Naive thymus-derived CD8-positive, alpha-beta T cell (primary cell): ENCODE measurements at places on chromosomes 2 and 18. TPM values are rescaled to one million over a fixed set of nuclear protein-coding genes. Genes with fewer than 3 reads are reported as not detected.

- no peak overlapping the region for H3K4me3 ChIP-seq
- no peaks in the 10 kb centered on the region for H3K36me3 ChIP-seq
- no peak overlapping the region for H3K27ac ChIP-seq
- H3K27me3 ChIP-seq = peaks cover 27% of the 10 kb centered on the region
- DNase-seq = no peak
Observed at GRCh38 chr2:118049140-118049815, 35.4 kb upstream of the CCDC93 start.

- DNase-seq = no peak
- no peaks in the 10 kb centered on the region for H3K36me3 ChIP-seq
- no peak overlapping the region for H3K27ac ChIP-seq
- H3K4me1 ChIP-seq = peaks cover 3% of the 10 kb centered on the region
- H3K4me3 ChIP-seq = no peak overlapping the region
- H3K27me3 ChIP-seq = no peaks in the 10 kb centered on the region
Observed at GRCh38 chr2:241810307-241811200, 1.6 kb downstream of the NEU4 start.

The FOXI3 gene
- total RNA-seq = not detected

DNA sequence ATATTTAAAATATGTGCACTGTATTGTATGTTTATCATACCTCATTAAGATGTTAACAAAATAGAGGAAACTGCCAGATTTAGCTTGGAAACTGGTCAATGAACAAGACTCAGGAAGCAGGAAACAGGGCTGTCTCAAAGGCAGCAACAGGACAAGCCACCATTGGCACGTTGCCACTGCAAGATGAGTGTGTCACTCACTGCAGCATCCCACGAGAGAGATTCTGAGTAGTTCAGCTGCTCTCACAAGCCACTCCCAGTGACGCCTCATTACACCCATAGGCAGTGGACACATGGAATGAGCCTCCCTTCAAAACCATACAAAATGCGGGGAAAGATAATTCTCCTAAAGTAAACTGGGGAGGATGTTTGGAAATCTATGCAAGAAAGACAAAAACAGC lies 181.9 kb upstream of the DLGAP1 start:
- no peak for DNase-seq
- no peaks in the 10 kb centered on the region for H3K4me1 ChIP-seq
- H3K4me3 ChIP-seq = no peak overlapping the region
- no peak overlapping the region for H3K27ac ChIP-seq
- no peaks in the 10 kb centered on the region for H3K27me3 ChIP-seq

DNA sequence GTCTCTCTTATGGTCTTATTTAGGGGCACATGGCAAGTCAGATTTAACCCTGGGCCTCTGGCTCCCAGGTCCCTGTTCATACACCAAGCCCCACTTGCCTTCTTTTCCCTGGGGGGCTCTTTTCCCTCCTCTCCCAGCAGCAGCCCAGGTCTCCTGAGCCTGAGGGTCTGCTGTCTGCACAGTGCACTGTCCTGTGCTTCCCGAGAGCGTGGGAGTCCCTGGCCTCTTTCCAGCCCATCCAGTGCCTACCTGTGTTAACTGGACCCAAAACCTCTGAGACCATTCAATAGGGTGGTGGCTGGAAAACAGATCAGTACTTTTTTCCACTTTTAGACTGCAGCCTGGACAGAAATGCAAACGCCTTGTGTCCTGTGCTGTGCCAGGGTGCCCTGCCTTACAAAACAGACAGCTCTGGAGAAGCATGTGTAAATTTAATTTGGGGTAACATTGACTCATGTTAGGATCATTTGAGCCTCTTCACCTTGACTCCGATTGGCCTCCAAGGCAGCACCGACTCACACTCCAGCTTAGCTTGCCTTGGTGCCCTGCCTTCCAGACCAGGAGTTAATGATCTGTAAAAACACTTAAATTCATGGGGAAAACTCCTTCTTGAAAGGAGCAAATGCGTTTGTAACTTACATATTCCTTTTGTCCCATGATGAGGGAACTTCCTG lies 34.3 kb downstream of the TWIST2 start:
- peaks cover 5% of the 10 kb centered on the region for H3K27me3 ChIP-seq
- peaks cover 4% of the 10 kb centered on the region for H3K4me1 ChIP-seq
- no peak overlapping the region for H3K4me3 ChIP-seq
- no peak for DNase-seq

DNA sequence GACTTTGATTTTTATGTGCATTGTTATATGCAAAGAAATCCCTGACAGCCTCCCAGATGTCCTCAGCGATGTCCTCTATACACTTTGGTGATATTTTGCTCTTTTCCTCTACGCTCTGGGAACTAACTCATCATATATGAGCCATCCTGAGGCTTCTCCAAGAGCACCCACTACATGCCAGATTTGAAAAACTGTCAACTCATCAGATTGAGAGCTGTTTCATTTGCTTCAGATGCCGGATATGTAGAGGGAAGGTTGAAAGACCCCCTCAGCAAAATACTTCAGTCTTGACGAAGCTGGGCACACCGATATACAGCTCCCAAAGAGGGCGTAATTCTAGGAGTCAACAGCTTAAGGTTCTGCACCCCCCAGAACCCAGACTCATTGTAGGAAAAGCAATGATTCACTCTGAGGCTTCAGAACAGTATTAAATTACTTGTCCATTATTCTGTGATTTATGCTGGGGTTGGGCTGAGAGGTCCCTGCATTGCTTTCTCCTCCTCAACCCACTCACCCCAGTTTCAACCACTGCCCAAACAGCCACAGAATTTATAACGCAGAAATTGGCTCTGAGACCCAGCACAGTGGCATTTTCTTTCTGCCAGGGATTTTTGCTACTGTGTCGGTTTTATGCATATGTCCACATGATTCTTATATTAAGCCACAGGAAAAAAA lies 341.8 kb downstream of the ALK start:
- no peaks in the 10 kb centered on the region for H3K36me3 ChIP-seq
- DNase-seq = no peak
- H3K4me1 ChIP-seq = no peaks in the 10 kb centered on the region
- no peak overlapping the region for H3K4me3 ChIP-seq

- H3K4me3 ChIP-seq = no peak overlapping the region
- H3K27me3 ChIP-seq = peaks cover 2% of the 10 kb centered on the region
- no peak overlapping the region for H3K27ac ChIP-seq
- H3K36me3 ChIP-seq = no peaks in the 10 kb centered on the region
- DNase-seq = no peak
Observed at GRCh38 chr2:212683346-212684097, 144.9 kb upstream of the ERBB4 start.

DNA sequence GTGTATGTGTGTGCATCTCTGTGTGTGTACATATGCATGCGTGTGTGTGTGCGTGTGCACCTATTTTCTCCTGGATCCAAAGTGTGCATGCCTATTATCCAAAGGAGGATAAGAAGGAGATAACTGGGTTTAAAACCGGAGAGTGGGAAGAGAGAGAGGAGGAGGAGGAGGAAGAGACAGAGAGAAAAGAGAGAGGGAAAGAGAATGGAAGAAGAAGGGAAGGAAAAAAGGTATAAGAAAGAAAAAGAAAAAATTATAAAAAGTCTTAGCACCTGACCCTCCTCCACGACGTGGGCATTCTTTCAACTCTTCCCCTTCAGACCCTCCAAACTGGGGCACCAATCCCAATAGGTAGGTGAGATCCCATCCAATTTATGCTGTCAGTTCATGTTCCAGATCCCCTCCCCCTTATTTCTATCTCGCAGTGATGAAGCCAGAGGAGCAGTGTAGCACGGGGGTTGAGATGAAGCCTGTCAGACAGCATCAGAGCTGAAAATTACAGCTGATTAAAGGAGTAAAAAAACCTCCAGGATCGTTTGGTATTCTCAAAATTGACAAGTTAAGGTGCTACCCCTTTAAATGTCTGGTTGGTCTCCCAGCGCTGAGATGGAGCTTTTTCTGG lies 386.7 kb upstream of the ATP5MC3 start:
- H3K4me1 ChIP-seq = peaks cover 2% of the 10 kb centered on the region
- no peaks in the 10 kb centered on the region for H3K27me3 ChIP-seq

The ANKRD62 gene
- not detected for total RNA-seq

DNA sequence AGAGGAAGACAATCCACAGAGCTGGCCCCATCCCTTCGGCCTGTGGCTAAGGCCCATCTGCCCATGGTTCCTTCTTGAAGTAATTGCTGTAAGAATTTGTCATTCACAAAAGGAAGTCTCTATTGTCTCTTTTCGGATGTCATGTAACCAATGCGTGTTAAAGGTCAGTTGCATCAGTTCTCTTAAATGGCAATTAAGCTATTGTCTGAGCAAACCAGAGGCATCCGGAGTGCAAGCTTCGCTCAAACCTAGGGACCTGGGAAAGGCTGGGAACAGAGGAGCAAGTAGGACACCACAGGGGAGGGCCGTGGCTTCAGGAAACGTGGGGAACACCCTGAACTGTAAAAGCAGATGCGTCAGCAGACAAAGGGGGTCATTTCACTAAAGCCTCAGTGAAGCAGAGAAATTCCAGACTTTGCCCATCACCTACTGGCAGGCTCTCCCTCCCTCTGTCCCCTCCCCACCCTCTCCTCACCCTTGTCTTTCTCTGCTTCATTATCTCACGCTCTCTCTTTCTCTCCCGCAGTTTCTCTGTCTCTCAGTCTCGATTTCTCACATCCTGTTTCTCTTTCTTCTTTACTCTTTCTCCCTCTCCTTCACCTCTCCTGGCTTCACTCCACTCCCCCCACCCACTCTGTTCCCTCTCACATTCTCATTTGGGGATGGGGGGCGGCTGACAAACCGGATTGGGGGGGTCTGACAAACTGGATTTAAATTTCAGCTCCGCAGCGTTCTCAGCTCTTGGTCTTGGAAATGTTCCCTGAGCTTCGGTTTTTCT lies 204.6 kb upstream of the TNP1 start:
- H3K36me3 ChIP-seq = no peaks in the 10 kb centered on the region
- no peaks in the 10 kb centered on the region for H3K4me1 ChIP-seq
- no peak for DNase-seq
- H3K27ac ChIP-seq = no peak overlapping the region

- H3K4me3 ChIP-seq = peak overlapping the region; percentile 94
- H3K4me1 ChIP-seq = peaks cover 62% of the 10 kb centered on the region
- DNase-seq = no peak
- H3K27ac ChIP-seq = peak overlapping the region; percentile 97
- H3K27me3 ChIP-seq = no peaks in the 10 kb centered on the region
- no peaks in the 10 kb centered on the region for H3K36me3 ChIP-seq
Observed at GRCh38 chr2:174632841-174633622, 35.4 kb upstream of the WIPF1 start.

DNA sequence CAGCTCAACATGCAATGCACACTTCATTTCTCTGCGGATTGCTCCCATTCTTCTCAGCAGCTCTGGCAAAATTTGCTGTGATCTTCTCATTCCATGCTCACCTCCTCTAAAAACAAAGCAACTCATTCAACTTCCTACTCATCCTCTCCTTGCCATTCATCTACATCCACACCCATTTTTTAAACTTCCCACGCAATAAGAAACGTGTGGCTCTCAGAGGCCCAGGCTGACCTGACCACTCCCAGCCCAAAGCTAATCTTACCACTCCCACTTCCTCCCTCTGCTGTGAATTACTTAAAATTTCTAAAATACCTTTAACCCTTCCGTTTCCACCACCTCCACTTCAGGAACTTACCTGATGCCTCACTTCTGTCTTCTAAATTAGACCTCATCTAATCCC lies 15.2 kb downstream of the ABCB11 start:
- no peaks in the 10 kb centered on the region for H3K36me3 ChIP-seq
- no peak overlapping the region for H3K27ac ChIP-seq
- H3K27me3 ChIP-seq = peaks cover 4% of the 10 kb centered on the region
- H3K4me1 ChIP-seq = no peaks in the 10 kb centered on the region
- H3K4me3 ChIP-seq = no peak overlapping the region

GRCh38 chr2:68730828-68731227 lies 3.8 kb upstream of the ARHGAP25 start:
- H3K4me1 ChIP-seq = peaks cover 36% of the 10 kb centered on the region
- no peak overlapping the region for H3K27ac ChIP-seq
- H3K36me3 ChIP-seq = no peaks in the 10 kb centered on the region
- no peak overlapping the region for H3K4me3 ChIP-seq

The LYPD6 gene
- total RNA-seq = not detected
